ENCODE measurements at places on chromosomes 2 and 18.

DNA sequence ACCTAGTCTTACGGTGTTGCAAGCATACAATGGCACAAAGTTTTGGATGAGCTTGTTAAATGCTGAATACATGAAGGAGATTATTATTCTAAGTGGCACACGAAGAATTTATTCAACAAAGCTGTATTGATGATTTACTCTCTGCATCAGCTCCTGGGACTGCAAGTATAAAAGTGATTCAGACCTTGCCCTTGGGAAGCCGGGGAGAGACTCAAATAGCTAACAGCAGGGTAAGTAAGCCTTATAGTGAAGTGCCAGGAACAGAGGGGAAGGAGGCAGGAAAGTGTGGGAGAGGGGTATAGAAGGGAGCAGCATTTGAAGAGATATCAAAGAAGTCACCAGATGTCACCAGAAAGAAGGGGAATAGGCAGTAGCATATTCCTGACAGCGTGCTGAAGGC lies 115.4 kb downstream of the MCFD2 start:
- no peak for DNase-seq

DNA sequence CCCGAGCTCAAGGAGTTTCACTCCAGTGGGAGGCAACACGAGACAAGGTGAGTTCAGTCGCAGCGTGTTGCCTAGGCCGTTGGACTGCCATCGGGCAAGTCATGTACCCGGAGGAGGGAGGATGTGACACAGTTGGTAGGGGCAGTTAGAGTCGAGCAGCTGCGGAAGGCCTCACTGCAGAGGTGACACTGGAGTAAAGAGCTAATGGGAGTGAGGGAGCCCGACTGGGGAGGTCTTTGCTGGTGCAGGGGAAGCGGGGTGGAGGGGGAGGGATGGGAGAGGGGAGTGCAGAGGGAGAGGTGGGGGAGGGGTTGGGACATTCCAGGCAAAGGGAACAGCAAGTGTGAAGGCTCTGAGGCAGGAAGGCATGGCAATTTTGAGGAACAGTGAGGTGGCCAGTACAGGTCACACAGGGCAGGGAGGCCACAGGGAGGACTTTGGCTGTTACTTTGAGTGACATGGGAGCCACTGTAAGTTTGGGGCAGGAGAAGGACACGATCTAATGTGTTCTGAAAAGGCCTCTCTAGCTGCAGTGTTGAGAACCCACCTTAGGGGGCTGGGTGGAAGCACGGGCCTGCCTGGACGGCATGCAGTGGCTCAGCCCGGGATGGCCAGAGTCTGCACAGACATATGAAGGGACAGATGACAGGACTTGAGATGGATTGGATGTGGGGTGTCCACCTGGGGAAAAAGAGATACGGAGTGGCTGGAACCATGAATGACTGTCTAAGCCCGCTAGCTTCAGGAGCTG lies 61.1 kb downstream of the KCNF1 start:
- DNase-seq, result no peak

- DNase-seq, result no peak
Observed at GRCh38 chr2:32189011-32189410, 23.3 kb downstream of the SLC30A6 start.

DNA sequence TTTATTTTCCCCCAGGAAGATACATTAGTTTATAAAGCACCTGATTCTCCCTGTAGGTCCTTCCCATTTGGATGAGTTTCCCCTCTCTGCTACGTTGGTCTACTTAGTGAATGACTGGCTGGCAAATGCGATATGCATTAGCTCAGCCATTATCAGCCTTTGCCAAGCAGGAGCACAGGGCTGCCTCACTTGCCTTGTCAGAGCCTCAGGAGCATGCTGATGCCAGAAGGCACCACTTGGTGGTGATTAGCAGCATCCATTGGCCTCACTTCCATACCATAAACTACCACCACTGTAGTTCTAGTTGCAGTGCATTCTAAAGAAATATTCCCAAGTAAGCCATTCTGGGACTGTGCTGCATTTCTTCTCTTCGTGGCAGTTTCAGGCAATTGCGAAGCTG lies 442.8 kb upstream of the CHST9 start:
- no peak for DNase-seq

GRCh38 chr2:158091647-158092046 lies 10.0 kb upstream of the UPP2 start:
- no peak for DNase-seq

- DNase-seq, result no peak
Observed at GRCh38 chr18:10166164-10166807, 252.5 kb downstream of the VAPA start.

DNA sequence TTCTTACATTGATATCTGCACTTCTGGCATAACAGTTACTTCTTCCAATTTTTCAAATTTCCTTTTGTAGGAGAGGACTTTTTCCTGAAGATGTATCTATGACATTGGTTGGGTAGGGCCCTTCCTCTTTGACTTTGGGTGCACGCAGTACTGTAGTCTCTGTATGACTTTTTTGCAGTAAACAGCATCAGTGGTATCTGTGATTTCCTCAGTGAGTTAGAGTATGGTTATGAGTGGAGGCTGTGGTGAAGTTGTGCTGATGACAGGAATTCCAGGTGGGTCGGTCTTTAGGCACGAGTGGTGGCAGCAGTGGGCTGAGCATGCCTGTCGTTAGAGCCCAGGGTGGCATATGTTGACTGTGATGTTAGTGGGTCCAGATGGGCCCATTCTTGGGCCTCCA lies 17.6 kb downstream of the ACVR1C start:
- no peak for DNase-seq

- DNase-seq, result no peak
Observed at GRCh38 chr2:197377670-197378069, 57.2 kb downstream of the SF3B1 start.

GRCh38 chr2:112821142-112821541 lies 15.4 kb downstream of the IL1B start:
- DNase-seq, result no peak

DNA sequence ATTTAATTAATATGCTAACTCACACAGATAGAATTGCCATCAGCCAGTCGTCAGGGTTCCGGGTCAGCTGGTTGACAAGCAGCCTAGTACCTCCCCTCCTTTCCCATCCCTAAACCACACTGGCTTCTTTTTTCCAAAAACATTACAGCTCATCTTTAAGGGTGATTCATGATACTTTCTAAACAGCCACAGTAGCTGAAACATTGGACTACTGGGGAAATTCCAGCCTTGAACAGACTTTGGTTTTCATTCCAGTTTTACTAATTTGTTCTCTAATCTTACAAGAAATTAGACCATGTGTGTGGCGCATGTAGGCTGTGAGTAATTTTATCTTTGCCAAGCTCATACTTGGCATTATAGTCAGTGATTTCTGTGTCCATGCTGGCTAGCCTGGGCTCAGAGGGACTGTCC lies 110.8 kb downstream of the FMNL2 start:
- no peak for DNase-seq

DNA sequence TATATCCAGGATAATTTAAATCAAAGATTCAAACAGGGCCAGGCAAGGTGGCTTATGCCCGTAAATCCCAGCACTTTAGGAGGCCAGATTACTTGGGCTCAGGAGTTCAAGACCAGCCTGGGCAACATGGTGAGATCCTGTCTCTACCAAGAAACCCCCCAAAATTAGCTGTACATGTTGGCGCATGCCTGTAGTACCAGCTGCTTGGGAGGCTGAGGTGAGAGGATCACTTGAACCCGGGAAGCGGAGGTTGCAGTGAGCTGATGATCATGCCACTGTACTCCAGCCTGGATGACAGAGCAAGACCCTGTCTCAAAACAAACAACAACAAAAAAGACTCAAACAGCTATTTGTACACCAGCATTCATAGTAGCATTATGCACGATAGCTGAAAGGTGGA lies 9.2 kb downstream of the RAB10 start:
- DNase-seq, result no peak

DNA sequence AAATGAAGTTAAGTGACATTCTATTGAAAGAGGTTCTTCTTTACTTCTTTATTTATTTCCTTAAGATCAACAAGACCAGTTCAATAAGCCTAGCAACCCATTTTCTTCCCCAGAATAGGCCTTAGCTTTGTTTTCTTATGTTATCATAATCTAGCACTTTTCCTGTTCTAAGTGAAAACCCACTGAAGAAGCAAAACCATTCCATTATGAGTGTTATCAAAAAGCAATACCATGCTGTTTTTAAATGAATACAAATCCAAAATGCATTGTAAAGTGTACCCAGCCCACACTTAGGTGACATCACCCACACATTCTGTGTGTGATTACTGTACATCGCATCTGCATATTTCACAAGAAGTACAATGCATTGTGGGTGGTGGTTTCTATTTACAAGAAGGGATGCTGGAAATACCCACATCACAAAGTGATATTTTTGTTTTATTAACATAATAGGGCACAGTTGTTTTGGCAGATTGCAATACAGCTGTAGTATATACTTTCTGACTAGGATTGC lies 679.5 kb downstream of the KCNJ3 start:
- DNase-seq, result no peak

GRCh38 chr2:25294573-25295462 lies 46.9 kb downstream of the DNMT3A start:
- peak; percentile 50 for DNase-seq

DNA sequence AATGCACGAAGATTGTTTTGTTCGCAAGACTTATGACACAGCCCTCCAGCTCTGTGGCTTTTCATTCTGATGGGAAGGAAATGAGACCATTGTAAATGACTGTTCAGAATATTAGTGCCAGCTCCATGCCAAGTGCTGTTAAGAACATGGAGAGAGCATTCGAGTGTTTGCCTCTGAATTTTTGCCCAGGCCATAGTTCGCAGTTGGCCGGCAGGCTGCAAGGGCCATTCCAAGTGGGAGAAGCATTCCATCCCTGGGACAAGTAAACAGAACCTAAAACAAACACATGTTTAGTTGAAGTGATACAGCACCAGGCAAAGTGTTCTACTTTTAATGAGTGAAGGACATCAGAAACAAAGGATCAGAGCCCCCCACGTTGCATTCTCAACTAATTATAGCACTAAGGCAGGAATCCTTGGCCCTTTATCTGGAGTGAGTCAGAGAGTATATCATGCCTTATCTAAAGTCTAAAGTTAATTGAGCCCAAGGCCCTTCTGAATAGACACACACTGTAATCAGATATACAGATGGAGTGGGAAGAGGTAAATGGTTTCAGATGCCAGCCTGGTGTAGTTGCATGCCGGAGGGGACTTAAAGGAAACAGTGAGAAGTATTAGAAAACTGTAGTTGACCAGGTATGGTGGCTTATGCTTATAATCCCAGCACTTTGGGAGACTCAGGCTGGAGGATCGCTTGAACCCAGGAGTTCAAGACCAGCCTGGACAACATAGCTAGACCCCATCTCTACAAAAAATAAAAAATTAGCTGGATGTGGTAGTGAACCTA lies 53.3 kb downstream of the NEDD4L start:
- DNase-seq, result no peak

DNA sequence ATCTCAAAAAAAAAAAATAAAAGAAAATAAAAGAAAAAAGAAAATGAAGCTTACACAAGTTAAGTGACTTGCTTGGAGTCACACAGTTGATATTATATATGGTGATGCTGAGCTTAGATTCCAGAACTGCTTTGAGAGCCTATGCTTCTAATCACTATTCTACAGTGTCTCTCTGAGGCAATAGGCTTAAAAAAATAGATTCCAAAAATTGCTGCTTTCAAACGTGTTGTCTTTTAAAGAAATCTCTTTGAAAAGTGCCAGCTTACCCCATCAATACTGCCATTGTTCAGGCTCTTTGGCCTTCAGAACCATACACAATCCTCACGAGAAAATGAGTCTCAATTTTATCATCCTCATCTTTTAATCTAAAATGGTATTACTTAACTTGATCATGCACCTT lies 102.6 kb downstream of the CDK15 start:
- DNase-seq, result no peak

DNA sequence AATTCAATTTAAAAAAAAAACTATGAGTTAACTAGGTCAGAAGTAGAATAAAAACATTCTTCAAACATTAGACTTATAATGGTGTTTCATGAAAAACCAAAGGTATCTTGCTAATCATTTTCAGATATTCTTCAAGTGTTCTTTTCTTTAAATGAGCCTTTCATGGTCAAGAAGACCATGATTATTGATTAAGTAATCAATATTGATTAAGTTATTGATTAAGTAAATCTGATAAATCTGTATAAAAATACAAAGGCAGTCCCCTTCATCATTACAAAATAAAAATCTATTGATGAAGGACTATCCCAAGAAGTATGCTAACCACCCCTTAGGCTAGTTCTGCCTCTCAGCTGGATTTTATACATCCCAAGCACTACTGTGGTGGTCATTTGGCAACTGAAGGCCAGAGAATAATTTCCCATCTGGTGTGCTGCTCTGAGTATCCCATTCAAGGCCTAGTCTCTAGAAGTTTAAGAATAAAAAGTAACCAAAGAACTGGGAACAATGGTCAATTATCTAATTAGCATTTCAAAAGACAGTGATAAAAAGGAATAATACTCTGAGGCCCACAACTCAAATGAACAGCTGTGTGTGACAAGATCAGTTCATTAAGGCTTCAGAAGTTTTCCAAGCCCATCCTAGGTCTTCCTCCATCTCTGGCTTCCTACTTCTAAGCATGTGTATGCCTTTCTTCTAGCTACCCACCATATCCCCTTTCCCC lies 63.5 kb downstream of the TCF4 start:
- DNase-seq, result no peak

DNA sequence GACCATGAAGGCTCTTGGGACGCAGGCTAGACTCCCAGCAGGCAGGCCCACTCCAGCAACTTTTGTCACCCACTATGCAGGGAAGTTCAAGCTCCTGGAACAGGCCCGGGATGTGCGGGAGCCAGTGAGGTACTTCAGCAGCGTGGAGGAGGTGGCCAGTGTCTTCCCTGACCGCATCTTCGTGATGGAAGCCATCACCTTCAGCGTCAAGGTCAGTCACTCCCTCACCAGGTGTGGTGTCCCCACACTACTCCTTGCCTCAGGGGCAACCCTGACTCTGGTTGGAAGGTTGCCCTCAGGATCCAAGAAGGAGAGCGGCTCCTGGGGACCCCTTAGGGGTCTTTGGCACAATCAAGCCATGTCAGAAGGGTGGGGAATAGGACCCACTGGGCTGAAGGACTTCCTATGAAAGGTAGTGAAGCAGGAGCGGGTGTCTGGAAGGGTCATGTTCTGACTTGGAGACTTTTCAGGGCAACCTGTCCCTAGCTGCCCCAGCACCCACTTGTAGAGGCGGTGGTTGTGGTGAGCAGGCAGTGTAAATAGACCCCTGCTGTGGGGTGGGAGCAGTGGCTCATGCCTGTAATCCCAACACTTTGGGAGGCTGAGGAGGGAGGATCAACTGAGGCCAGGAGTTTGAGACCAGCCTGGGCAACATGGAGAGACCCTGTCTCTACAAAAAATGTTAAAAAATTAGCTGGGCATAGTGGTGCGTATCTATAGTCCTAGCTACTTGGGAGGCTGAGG lies 10.2 kb downstream of the GAREM2 start:
- DNase-seq, result no peak
